ENCODE measurements at places on chromosomes 16 and 17.

- peak; percentile 42 for DNase-seq
Observed at GRCh38 chr17:45096141-45096540, 35.0 kb downstream of the NMT1 start.

DNA sequence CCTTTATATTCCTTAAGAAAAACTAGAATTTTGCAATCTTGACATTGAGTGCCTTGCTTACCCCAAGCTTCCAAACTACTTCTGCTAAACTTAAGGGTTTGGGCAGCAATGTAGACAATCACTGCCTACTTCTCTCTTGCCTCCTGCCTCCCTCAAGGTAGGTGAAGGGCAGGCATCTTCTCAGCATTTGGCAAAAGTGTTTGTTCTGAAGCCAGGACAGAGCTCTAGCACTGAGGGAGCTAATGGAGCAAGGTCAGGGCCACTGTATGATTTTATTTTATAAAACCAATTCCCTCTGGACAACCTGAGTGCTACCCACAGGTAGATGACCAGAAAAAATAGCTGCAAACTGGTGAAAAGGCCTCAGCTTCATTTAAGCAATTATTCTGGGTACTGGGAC is 111.8 kb downstream of the IRX3 start:
- DNase-seq = no peak

DNA sequence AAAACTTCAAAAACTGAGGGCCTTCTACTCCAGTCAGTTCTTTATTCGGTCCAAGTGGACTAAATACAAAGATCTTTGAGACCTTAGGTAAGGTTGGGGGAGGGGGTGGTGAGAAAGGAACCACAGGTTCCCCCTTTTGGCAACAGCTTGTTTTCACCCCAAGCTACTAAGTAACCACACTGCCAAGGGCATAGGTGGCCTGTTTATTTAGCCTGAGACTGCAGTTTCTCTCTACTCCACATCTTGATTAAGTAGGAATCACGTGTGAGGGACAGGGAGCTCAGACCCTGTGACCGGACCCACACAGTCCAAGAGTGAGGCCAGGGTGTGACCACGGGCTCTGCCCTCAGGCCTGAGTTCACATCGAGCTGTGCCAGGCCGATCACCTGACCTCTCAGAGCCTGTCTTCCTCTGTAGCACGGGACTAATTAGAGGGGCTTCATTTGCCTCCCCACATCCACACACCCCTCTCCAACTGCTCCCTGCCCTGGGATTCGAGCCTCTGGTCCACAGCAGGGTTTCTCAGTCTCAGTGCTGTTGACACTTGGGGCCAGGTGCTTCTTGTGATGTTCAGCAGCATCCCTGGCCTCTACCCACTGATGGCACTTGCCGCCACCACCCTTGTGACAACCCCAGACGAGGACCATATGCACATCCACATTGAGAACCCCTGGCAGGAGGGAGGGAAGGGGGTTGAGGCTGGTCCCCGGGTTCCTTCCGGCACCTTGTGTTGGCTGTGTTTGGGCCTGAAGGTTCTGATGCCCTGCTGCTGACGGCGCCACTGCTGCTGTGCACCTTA is 17.8 kb downstream of the ST6GALNAC2 start:
- DNase-seq = no peak

DNA sequence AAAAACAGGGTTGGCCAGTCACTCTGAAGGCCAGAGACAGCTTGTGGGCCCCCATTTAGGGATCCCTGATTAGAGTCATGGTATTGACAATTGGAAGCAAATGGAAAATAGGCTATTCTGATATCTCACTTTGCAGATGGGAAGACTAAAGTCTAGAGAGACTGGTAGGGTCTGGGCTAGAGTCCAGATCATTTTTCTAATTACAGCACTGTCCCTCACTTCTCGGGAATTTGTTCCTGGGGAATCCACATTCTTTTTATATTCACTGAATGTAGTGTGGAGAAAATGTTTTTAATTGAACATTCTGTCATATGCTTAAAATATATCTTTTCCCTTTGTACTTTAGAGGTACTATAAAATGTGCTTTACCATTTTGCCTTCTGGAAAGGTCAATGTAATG is 1.1 kb downstream of the KATNIP start:
- peak; percentile 20 for DNase-seq

DNA sequence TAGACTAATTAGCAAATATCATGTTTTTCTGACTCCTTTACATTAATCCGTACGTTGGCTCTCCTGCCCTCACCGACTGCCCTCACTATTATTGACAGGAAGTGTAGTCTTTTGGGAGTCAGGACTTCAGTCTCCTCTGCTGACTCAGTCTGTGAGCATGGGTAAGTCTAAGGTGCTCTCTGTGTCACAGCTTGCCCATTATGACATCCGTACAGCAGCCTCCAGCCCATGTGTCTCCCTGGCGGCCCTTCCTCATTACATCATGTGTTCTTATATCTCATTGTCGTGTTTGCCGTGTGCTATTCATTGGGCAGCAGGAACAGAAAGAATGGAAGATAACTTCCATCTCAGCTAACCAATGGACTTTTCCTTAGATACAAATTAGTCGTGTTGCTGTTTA is 77.5 kb downstream of the MRTFB start:
- DNase-seq = no peak

- DNase-seq = no peak
Observed at GRCh38 chr16:74305978-74306784, 9.6 kb downstream of the PSMD7 start.

DNA sequence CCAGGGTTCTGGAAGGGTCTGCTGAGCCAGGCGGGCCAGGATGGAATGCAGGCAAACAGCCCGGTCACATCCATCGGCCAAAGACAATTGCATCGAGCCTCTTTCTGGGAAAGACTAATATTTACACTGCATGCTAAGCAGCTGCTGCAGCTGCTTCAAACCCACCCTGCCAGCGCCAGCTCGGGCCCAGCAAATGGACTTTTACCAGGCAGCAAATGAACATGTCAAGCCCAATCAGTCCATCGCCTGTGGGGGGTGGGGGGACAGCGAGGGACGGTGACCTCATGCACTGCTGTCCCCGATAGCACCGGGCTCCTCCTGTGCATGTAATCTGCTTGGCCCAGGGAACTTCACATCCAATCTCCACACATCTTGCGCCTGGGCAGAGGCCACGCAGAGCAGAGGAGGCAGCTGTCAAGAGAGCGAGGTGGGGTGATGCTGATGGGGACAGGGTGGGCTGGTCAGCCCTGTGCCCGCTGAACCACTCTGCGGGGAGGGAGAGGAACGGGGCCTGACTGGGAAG is 39.4 kb upstream of the CDH5 start:
- DNase-seq = no peak

DNA sequence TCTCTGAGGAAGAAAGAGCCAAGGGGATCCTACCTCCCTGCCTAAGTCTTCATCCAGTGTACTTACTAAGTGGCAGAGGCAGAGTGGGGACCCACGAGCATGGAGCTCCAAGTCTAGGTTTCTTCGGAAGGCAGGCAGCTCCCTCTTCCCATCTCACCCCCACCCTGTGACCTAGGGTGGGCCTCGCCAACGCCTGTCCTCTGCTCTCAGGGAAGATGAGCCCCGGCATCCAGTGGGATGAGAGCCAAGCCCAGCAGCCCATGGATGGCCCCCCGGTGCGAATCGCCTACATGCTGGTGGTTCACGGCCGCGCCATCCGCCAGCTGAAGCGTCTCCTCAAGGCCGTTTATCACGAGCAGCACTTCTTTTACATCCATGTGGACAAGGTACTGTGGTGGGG is 8.3 kb downstream of the XYLT2 start:
- DNase-seq = no peak

DNA sequence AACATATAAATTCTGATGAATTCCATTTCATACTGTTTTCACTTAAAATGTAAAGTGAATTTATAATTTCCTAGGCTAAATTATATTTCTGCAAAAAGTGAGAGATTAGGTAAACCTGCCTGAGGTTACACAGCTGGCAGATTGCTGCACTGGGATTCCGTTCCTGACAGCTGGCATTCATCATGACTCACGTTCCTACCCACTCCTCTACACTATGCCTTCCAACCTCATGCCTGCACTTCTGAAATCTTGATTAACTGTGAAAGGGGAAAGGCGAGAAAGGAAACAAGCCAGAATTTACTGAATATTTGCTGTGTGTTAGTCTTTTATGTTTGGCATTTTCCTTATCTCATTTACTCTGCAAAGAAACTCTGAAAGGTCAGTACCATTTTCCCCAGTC is 73.3 kb upstream of the MON1B start:
- DNase-seq = no peak

GRCh38 chr16:75486676-75487313 is 8.4 kb downstream of the CHST6 start:
- DNase-seq = no peak

- no peak for DNase-seq
Observed at GRCh38 chr17:74954115-74954514, 18.4 kb downstream of the OTOP3 start.

DNA sequence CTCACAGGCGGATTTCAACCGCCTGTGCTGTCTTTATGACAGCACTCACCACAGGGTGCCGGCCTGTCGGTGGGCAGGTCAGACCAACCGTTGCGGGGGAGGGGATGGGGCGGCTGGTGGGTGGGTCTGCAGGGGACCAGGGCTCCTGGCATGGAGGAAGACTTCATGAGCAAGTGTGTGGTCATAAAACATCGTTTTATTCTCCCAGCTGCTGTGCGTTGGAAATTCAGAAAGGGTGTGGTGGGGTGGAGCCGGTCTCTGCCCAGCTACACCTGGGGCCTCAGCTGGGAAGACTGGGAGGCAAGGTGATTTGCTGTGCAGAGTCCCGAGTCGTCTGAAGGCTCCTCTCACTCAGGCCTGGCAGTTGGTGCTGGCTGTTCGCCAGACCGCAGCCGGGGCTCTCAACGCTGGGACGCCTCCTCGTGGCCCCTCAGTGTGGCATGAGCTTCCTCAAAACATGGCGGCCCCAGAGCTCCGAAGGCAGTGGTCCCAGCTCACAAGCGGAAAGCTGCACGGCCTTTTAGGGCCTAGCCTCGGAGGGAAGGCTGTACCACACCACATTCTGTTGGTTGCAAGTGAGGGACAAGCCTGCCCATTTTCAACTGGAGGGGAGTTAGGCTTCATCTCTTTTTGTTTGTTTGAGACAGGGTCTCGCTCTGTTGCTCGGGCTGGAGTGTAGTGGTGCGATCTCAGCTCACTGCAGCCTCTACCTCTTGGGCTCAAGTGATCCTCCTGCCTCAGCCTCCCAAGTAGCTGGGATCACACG is 45.8 kb upstream of the GSE1 start:
- no peak for DNase-seq

DNA sequence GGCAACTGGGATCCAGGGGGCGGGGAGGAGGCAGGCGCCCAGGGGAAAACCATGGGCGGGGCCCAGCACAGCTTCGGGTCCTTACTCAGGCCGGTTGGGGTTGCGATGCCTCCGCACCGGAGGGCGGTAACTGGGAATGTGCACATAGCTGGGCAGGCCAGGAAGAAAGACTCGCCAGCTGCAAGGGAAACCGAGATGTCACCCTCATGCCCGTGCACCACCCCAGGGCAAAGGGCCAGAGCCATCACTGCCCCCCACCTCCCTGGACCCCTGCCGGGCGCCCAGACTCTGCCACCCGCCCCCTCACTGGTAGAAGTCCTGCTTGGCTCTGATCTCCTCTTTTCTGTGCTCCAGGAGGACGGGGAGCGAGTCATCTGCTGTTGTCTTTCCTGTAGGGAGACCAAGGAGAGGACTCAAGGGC is 6.7 kb downstream of the ALOX12B start:
- DNase-seq = no peak

- DNase-seq = no peak
Observed at GRCh38 chr16:50015631-50016030, 9.4 kb upstream of the CNEP1R1 start.

- DNase-seq = no peak
Observed at GRCh38 chr16:85084841-85085510, 27.3 kb downstream of the CIBAR2 start.

- DNase-seq = no peak
Observed at GRCh38 chr17:70265471-70265870, 96.1 kb downstream of the KCNJ2 start.

GRCh38 chr16:82991966-82992675 is 365.4 kb downstream of the CDH13 start:
- no peak for DNase-seq

GRCh38 chr17:78163881-78164747 is 4.3 kb upstream of the SYNGR2 start:
- no peak for DNase-seq

DNA sequence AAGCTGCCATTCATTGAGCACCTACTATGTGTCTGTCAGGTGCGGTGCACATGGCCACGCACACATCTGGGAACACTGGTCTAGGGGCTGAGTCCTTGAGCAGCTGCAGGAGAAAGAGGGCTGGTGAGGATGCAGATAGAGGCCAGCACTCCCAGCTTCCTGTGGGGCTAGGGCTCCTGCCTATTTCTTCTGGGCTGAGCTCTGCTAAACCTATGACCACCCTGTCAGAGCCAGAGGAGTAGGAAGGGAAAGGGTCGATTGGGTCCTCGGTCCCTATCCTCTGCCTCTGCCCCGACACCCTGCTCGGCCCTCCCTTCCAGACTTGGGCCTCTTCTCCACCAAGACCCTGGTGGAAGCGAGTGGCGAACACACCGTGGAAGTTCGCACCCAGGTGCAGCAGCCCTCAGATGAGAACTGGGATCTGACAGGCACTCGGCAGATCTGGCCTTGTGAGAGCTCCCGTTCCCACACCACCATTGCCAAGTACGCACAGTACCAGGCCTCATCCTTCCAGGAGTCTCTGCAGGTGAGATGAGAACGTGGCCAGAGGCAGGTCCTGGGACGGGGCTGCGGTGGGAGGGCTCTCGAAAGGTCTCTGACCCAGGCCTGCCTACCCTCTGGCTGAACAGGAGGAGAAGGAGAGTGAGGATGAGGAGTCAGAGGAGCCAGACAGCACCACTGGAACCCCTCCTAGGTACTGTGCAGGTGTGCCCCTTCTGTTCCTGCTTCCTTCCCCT is 4.0 kb upstream of the TMEM88 start:
- DNase-seq = no peak

DNA sequence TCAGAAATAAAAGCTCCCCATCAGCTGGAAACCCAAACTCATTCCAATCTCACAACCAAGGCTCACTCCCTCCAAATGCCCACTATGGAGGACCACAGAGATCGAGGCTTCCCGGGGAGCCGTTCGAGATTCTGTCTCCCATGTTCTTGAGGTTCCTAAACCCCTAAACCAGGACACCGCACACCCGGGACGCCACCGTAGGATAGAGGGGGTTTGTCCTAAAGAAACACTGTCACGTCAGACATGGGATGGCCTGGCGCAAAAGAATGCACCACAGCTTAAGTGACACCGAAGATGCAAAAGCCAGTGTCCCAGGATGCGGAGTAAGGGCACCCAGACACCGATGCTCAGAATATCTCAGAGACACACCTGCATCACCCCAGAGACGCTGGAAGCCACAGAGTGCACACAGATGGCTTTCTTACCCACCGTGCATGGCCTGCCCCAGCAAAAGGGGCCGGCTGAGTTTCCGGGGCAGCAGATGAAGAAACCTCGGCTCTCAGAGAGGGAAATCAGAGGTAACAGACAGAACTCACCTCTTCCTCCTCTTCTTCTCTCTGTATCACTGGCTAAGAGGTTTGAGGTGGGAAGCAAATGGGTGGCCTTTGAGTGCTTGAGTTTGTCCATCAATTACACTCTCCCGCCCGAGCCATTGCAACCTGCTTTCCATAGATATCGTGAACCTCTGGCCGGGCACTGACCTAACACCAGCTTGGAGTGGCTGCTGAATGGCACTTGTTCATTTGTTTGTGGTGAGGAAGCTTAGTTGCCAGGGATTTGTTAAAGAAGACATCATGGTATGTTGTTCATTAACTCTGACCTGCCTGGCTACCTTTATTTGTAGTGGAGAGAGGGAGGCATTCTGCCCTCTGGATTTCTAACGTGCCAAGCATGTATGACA is 65.1 kb upstream of the TNRC6C start:
- DNase-seq = no peak

- no peak for DNase-seq
Observed at GRCh38 chr16:27649021-27649420, 99.1 kb downstream of the KATNIP start.
